ENCODE measurements at places on chromosomes 5 and 9.

DNA sequence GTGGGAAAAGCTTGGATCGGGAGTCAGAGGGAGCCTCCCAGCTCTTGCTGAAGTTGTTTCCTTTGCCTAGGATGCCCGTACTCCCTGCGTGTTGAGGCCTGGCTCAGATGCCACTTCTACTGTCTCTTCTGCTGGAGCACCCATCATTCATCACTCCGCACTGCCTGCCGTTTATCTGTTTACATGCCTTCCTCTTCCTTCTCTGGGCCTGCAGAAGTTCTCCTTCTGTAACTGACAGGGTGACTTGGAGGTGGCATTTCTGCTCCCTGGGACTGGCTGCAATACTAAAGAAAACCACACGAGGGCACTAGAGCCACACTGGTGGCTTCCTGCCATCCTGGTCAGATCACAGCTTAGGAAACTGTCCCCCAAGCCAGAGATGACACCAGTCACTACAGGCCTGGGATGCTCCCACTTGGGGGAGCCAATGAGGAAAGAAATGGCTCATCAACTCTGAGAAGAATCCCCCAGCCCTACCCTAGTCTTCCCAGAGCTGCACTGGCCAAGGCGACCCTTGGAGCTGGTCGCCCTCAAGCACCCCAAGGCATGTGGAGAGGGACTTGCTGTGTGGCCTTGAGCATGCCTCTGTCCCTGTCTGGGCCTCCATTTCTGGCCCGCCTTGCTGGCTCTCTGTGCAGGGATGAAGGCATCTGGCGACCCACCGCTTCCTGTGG, 9.7 kb upstream of the SLC25A51 start:
- peak; percentile 64 for DNase-seq

DNA sequence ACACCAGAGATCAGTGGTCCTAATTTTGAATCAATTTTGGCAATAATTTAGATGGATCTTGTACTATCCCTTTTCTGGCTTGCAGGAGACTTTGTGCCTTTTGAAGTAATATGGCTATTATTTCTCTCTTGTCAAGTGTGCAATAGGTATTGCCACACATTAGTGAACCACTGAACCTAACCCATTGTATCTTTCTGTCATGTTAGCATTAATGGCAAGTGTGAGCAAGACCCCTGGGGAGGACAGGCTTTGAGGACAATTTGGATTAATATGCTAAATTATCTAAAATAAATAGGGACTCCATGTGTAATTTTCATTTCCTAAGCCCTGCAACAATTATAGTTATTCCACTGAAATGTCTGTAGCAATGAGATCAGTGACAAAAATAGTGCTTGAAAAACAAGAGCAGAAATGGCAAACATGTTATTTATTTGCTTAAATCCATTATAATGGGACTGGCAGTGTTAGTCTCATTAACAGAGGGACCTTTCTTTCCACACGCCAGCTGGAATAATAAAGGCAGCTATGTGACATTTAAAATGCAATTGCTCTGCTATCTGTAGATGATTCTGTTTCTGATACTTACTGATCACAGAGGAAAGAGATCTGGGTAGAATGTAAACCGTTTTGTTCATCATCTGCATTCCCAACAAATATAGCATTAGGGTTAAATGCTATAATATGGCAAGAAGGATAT, 753.3 kb upstream of the ZNF608 start:
- no peak for DNase-seq

- DNase-seq = no peak
Observed at GRCh38 chr9:35776018-35776417, 15.4 kb upstream of the NPR2 start.

DNA sequence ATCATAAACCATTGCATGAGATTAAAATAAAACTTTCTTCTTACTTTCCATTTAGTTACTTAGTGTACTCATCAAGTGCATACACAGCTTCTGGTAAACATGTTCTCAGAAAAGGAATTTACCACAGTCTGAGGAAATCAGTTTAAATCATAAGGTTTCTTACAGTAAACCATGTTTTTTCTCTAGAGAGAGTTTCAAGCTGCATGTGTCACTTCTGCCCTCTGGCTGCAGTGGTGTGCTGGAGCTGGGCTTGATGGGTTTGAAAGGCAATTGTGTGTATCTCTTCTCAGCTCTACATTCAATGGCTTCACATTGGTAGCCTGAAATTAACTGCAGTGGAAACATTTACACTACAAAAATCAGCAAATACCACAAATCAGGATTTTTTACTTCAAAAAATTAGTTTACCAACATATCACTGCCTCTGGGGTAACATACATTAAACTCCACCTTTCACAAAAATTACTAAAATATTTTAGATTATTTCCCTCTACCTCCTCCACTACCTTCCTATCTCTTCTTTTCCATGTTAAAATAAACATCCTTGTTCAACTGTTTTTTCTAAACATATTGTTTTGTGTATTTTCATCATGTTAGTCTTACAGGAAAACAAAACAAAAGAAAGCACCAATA, 414.3 kb downstream of the ANXA1 start:
- peak; percentile 44 for DNase-seq

GRCh38 chr9:95124582-95125367, 192.7 kb downstream of the FANCC start:
- no peak for DNase-seq

DNA sequence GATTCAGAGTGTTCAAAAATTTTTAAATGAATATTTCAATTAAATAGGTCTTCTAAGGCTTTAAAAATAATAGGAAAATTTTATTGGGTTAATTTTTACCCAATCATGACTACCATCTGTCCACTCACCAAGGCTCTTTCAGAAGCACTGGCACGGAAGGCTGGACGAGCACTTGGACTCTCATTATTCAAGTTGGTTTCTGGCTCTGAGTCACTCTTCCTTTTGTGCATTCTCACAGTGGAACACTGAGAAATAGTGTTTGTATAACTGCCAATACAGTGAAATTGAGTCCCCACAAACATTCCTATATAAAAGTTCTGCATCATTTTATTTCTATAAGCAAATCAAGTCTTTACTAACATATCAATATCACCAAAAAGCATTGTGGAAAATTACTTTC, 1149.0 kb downstream of the EFNA5 start:
- peak; percentile 74 for DNase-seq

DNA sequence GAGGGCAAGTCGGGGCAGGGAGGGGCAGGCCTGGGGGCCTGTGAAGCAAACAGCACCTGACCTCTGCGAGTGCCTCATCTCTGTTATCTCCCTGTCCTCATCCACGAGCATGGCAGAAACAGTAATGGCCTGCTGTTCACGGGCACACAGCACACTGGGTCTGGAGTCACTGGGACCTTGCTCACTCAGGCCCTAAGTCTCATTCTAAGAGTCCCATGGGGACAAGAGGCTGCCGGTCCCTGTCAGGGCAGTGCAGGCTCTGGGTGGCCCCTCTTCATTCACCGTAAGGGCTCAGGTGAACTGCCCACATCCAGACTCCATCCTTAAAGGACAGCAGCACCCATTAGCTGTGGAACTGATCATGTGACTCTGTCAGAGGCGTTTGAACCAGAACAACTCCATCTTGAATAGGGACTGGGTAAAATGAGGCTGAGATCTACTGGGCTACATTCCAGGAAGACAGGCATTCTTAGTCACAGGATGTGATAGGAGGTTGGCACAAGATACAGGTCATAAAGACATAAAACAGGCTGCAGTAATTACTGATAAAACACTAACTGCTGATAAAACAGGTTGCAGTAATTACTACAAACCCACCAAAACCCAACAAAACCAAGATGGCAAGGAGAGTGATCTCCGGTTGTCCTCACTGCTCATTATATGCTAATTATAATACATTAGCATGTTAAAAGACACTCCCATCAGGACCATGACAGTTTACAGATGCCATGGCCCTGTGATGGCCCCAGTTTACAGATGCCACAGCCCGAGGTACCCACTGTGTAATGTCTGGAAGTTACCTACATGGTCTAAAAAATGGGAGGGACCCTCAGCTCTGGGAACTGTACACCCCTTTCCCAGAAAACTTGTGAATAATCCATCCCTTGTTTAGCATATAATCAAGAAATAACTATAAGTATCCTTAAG, 28.7 kb downstream of the BICD2 start:
- no peak for DNase-seq

GRCh38 chr5:150106674-150107426, 20.5 kb upstream of the CSF1R start:
- DNase-seq = no peak

DNA sequence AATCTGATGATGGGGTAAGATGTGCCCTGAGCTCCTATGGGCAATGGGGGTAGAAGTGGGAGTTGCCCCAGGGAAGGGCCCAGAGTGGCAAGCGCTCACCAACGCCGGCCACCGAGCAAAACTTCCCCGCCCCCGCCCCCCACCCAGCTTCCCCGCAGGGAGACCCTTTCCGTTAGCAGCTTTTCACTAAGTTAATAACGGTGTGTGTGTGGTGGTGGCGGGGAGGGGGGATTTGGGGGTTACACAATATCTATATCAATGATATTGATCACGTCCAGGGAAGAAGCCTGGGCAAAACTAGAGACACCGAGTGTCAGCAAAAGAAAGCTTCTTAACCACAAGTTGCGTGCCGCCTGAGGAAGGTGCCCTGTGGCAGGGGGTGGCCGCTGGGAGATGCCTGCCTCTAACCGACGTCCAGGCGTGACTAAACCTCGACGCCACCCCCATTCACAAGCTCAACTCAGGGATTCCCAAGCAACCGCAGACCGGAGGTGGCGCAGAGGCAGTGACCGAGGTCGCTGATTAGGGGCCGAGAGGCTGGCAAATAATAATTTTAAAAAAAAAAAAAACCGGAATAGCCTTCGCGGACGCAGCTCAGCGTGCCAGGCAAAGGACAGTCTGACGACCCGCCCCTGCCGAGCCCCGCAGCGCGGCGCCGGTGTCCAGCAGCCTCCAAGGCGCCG, 222.6 kb downstream of the MEF2C start:
- DNase-seq = peak; percentile 61

GRCh38 chr9:20199111-20199510, 410.3 kb upstream of the SLC24A2 start:
- DNase-seq = no peak

GRCh38 chr5:83530193-83530592, 58.6 kb downstream of the VCAN start:
- no peak for DNase-seq

DNA sequence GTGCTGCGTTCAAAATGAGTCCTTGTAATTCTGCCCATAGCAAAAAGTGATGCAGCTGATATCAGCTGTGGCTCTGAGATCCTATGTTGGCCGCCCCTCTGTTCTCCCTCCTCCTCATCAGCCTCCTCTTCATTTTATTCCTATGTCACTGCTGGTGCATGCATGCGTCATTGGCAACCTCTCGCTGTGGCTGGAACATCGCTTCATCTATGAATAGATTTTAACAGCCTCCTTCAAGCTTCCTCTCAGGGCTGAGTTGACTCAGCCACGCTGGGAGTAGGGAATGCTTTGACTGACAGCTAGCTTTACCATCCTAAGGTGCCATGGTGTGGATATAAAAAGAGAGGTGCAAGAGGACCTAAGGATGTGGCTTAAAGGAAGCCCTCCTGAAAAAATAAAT, 303.5 kb downstream of the PLK2 start:
- no peak for DNase-seq

DNA sequence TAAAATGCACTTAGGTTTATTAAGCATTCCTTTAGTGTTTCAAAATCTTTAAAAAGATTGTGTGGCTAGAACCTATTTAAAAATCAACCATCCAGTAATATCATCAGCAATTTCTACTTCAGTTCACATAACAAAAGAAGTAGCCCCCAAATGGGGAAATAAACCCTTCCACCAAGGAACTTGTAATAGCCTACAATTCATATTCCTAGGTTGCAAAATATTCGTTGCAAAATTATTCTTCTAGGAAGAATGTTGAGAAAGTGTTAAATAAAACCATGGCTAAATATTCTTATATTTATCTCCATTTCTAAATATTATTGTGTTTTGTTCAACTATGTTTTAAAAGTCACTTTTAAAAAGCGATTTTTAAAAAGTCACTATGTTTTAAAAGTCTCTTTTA, 177.9 kb upstream of the PRLR start:
- no peak for DNase-seq

DNA sequence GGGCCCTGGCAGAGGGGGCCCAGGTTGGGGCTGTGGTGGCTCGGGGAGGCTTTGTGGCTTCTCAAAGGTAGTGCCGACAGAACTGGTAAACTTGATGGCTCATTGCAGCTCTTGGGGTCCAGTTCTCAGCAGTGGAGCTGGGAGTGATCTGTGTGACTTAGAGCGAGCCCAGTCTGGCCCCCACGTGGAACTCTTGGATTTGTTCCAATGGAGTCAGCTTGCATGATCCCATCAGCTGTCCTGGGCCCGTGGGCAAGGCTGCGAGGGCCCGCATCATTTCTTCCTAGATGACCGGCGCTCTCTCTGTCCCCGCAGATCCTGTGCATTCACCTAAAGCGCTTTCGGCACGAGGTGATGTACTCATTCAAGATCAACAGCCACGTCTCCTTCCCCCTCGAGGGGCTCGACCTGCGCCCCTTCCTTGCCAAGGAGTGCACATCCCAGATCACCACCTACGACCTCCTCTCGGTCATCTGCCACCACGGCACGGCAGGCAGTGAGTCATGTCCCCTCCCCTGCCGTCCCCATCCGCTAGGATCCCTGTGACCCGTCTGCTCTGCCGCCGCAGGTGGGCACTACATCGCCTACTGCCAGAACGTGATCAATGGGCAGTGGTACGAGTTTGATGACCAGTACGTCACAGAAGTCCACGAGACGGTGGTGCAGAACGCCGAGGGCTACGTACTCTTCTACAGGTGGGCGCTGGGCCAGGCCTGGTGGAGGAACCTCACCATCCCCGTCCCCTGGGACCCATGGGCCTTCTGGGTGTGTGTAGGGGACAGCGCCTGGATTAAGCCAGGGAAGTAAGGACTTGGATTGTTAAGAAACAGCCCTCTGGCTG, 39.2 kb downstream of the USP20 start:
- DNase-seq = no peak

DNA sequence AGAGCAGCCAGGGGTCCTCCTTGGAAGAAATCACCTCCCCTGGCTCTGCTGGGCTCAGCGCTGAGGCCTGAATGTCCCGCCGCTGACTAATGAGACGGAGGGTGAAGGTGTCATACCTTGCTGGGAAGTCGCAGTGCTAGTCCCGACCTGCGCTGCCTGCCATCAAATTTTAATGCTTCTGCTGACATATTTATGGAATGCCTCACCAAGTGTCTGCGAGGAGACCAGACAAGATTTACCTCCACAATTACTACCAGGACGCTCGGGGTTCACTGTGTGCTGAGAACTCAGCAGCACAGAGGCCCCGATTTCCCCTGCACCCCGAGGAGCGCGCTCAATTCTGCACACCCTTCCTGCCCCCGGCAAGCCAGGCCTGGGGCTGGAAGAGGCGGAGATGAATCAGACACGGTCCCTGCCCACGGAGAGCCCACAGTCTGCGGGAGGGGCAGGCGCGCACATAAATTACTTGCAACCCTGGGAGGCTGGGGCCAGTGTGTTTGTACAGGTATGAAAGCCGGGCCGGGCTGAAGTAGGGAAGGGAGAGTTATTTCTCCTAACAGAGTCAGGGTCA, 175.2 kb downstream of the PAX5 start:
- no peak for DNase-seq

GRCh38 chr5:140358738-140359310, 1.2 kb upstream of the SLC4A9 start:
- peak; percentile 38 for DNase-seq

GRCh38 chr9:5838884-5839571, 6.1 kb upstream of the ERMP1 start:
- peak; percentile 53 for DNase-seq

GRCh38 chr5:174459832-174460448, 264.4 kb upstream of the MSX2 start:
- no peak for DNase-seq
